Fibroblast of gingiva (primary cell): ENCODE measurements at places on chromosomes 3 and 15.

DNA sequence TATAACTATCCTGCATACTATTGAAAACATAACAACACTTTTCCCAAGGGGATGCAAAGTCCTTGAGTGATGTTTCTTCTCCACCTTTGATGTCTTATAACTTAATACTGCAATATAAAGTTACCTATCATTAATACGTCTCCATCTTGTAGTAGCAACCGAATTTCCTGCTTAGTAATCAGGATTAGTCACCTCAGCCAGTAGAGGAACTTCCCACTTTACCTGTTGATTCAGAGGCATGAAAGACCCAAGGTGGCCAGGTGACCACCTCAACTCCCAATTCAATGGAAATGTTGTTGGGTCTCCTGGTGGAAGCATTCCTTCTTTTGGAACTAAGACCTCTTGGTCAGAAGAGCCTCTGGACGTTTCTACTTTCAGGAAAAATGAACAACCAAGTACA, 3.5 kb upstream of the TMCC1 start:
- no peak for DNase-seq

GRCh38 chr15:70121624-70122302, 24.0 kb upstream of the TLE3 start:
- peak; percentile 74 for DNase-seq

DNA sequence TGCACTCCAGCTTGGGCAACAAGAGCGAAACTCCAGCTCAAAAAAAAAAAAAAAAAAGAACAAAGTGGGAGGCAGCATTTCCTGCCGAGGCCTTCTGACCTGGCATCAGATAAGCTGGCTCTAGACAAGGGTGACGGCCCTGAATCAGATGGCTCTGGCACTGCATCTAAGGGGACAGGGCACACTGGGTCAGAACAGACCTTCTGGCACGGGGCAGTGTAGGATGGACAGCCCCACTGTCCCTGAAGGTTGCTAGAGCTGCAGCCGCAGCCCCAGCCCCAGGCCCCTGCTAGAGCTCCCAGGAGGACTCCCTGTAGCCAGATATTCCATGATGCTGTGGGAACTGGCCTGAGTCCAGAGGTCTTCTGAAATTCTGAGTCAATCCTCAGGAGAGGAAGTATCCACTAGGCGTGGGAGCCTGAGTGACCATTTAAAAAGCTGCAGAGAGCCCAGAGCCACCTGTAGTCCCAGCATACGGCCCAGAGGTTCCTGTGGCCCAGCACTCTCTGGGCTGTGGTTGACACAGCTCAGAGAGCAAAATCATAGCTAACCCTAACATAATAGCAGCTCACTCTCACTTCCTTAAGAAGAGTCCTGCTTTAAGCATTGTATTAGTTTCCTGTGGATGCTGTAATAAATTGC, 69.2 kb upstream of the MFGE8 start:
- peak; percentile 84 for DNase-seq

DNA sequence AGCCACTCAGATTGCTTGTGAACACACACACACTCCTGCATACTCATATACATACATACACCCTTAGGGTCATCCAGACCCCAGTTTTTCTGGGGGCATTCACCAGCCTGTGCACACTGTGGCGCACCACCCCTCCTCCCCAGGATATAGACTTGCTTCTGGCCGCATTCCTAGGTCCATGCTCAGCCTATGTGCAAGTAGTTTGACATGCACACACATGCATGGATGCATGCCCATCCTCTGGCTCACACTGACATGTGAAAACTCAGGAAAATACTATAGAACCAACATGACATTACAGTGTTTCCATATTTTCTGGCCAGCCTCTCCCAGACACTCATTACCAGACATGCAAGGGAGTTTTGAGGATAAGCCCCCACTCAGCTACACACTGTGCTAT, 79.3 kb upstream of the POLG start:
- DNase-seq: no peak

GRCh38 chr15:76577879-76578512, 241.4 kb downstream of the ISL2 start:
- DNase-seq: no peak

- no peak for DNase-seq
Observed at GRCh38 chr15:81301815-81302399, 22.0 kb downstream of the STARD5 start.

- no peak for DNase-seq
Observed at GRCh38 chr3:172540049-172540448, 16.8 kb upstream of the TNFSF10 start.

DNA sequence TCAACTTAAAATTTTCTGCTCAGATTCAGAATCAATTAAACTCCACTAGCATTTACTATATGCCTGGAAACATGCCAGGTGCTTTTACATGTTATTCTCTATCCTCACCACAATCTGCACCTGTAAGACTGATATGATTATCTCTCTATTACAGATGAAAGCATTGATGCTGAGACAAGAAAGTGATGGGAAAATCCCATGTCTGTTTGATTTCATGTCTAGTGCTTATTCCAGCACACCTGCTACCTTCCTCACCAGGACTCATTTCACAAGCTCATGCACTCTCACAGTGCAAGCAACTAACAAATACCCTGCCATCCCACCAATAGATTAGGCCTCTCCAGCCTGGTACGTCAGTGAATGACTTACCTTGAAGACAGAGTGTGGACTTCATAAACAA, 25.0 kb upstream of the BCL6 start:
- no peak for DNase-seq
